Placental pericyte (primary cell): ENCODE measurements at places on chromosomes 7 and 10. TPM values are rescaled to one million over a fixed set of nuclear protein-coding genes. Genes with fewer than 3 reads are reported as not detected.

UPK3B gene
- total RNA-seq, result not detected in 2 replicates

OR2A7 gene
- 0.22 and 0.57 TPM in 2 replicates for total RNA-seq

MMRN2 gene
- 0.88 and 2.0 TPM in 2 replicates for total RNA-seq

SEMA3D gene
- total RNA-seq, result 1.3 and 1.6 TPM in 2 replicates

HSPA12A gene
- total RNA-seq, result 12.9 and 18.9 TPM in 2 replicates

TDRD1 gene
- total RNA-seq, result 0.44 TPM in 1 of 2 replicates, not detected in the other

RAPGEF5 gene
- 0.29 and 0.44 TPM in 2 replicates for total RNA-seq

LIPJ gene
- total RNA-seq, result not detected in 2 replicates

AOAH gene
- total RNA-seq, result not detected in 2 replicates

ANKRD22 gene
- not detected in 2 replicates for total RNA-seq

ATP6V0A4 gene
- total RNA-seq, result 0.14 and 0.22 TPM in 2 replicates

PAX4 gene
- total RNA-seq, result not detected in 2 replicates

WDFY4 gene
- under 0.01 TPM in 1 of 2 replicates, not detected in the other for total RNA-seq

MYOZ1 gene
- 0.29 TPM in 1 of 2 replicates, not detected in the other for total RNA-seq

TMEM196 gene
- not detected in 2 replicates for total RNA-seq

NEBL gene
- 0.22 TPM in 1 of 2 replicates, not detected in the other for total RNA-seq

KAT6B gene
- 20.1 and 25.5 TPM in 2 replicates for total RNA-seq

HIP1 gene
- 18.4 and 22.3 TPM in 2 replicates for total RNA-seq

NKX1-2 gene
- total RNA-seq, result not detected in 2 replicates

KCND2 gene
- total RNA-seq, result 2.4 and 9.6 TPM in 2 replicates

CH25H gene
- total RNA-seq, result 0.29 TPM in 1 of 2 replicates, not detected in the other

FERD3L gene
- not detected in 2 replicates for total RNA-seq

RASA4B gene
- 0.44 and 1.4 TPM in 2 replicates for total RNA-seq

COL26A1 gene
- total RNA-seq, result not detected in 2 replicates
